ENCODE measurements at places on chromosomes 7 and 10.

DNA sequence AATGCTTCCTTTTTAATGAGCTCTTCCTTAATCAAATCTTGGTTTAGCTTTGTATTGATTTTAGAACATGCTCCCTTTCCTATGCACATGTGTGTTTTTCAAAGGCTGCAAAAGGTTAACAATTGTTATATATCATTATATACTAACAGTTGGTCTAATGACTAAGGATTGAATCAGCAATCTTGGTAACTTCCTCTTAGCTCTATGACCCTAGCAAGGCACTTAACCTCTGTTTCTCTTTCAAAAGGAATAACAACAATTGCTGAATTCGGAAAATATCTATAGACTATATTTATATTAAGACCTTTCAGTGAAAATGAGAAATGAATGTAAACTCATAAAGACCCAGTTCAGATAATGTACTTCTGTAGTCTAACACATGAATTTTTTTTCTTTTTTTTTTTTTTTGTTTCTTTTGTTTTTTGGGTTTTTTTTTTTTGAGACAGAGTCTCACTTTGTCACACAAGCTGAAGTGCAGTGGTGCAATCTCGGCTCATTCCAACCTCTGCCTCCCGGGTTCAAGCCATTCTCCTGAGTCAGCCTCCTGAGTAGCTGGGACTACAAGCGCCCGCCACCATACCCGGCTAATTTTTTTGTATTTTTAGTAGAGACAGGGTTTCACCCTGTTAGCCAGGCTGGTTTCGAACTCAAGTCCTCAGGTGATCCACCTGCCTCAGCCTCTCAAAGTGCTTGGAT is 48.8 kb downstream of the HOXA1 start:
- DNase-seq = no peak

DNA sequence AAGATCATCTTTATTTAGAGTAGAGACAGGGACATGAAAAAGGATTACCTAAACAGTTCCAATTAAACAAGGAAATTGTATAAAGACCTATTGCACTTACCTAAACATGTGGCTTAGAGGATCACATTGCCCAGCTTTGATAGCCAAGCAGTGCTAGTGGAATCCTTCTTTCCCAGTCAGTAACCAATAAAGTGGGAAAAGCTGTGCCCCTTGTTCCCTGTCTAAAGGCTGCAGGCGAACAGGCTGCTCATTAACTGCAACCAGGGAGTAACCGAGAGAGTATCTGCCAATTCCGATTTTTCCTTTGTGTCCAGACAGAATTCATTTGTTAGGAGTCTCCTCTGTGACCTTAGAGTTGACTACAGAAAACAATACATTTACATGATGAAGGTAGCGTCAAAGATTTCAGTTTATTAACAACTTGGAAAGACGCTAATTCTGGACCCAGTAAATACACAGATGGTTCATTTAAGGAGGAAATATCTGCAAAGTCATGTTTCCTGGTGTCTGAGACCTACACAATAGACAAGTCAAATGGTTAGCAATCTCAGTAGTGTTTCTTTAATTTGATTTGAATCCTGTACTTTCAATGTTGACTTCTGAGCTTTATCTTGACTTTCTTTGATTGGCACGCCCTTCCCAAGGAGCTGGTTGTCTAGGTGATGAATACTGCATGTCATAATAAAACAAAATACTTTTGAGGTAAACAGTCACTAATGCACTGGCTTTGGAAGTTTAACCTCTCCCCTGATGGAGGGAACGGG is 57.3 kb upstream of the MET start:
- no peak for DNase-seq

- DNase-seq = no peak
Observed at GRCh38 chr7:134690016-134690415, 43.4 kb downstream of the BPGM start.

GRCh38 chr7:129210989-129211312 is 13.9 kb upstream of the AHCYL2 start:
- no peak for DNase-seq

- DNase-seq = no peak
Observed at GRCh38 chr7:131026297-131027000, 292.4 kb upstream of the KLF14 start.

GRCh38 chr7:19470031-19470430 is 238.8 kb downstream of the POLR1F start:
- DNase-seq = no peak

GRCh38 chr7:83289419-83289993 is 126.8 kb upstream of the PCLO start:
- no peak for DNase-seq

DNA sequence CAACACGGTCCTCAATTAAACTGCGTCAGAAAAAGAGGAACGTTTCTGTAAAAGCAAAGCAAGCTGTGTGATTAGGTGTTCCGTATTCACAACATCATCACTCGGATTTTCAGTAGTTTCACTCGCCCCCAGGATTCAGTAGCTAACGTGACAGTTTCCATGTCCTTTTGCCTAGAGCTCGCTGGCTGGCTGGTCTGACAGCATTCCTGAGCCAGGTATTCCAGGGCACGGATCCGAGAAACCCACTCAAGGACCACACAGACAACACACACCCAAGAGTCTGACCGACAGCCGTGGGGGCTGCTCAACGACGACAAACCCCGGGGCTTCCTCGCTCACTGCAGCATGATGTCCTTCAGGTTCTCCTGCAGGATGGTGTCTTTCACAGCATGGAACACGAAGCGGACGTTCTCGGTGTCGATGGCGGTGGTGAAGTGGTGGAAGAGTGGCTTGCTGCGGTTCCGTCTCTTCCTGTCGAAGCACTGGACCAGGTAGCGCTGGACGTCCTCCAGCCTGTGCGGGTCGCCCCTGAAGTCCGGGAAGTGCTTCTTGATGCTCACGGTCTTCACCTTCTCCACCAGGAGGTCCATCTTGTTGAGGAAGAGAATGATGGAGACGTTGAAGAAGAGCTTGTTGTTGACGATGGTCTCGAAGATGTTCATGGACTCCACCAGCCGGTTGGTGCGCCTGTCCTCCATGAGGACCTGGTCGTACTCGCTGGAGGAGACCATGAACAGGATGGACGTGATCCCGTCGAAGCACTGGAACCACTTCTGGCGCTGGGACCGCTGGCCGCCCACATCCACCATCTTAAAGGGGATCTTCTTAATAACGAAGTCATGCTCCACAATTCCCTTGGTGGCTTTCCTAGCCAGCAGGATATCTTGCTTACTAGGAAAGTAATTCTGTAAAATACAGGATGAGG is 43.1 kb downstream of the AMZ1 start:
- no peak for DNase-seq

DNA sequence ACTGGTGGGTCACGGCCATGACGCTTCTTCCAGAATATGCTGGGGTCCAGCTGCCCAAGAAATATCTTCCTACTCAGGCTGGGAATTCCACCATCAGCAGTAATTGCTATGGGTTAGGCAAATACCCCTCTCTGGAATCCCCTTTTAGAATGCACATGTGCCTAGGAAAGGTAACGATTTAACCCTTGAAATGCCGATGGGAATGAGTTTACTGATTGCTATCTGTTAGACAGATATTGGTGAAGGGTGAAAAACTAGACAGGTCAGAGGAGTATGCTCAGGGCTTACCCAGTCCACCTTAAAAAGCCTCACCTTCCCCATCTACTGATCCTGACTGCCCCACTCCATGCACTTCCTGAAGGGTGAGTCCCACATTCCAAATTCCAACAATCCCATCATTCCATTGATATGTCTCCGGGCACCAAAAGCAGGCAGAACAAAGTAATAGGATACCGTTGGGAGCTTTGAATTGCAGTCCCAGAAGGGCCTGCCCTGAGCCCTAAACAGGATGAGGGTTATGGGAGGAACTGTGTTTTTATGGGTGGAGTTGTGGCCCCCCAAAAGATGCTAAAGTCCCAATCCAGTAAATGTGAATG is 59.3 kb downstream of the DLG5 start:
- no peak for DNase-seq

DNA sequence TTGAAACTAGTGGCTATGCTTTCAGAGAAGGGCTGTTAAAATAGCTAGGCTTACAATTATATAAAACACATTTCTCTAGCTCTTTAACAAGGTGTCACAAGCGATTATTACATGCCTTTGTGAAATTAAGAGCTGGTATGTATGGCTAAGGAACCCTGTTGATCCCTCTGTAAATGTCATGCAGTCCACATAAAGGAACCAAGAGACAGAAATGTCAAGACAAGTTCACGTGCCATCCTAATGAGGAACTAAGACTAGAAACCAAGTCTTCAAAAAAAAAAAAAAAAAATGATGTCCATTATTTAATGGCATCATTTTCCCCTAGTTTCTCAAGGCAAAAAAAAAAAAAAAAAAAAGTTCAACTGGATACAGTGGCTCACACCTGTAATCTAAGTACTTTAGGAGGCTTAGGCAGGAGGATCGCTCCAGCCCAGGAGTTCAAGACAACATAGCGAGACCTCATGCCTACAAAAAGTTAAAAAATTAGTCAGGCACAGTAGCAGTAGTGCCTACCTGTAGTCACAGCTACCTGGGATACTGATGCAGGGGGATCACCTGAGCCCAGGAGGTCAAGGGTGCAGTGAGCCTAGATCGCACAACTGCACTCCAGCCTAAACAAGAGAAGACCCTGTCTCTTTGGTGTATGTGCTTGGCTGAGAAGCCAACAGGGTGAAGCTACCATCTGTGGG is 63.4 kb downstream of the SRPK2 start:
- no peak for DNase-seq

GRCh38 chr7:45082031-45082830 is 6.5 kb downstream of the NACAD start:
- peak; percentile 83 for DNase-seq

DNA sequence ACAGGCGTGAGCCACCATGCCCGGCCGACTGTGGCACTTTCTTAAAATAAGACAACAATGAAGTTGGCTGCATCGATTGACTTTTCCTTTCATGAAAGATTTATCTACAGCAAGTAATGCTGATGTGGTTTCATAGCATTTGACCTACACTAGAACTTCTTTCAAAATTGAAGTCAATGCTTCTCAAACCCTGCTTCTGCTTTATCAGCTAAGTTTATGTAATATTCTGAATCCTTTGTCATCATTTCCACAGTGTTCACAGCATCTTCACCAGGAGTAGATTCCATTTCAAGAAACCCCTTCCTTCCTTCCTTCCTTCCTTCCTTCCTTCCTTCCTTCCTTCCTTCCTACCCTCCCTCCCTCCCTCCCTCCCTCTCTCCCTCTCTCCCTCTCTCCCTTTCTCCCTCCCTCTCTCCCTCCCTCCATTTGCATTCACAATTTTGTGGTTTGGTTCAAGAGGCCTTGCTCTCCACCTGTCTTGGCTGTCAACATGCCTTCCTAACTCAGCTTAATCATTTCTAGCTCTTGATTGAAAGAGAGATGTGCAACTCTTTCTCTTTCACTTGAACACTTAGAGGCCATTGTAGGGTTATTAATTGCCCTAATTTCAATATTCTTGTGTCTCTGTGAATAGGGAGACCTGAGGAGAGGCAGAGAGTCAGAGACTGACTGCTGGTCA is 52.1 kb downstream of the HDAC9 start:
- no peak for DNase-seq

DNA sequence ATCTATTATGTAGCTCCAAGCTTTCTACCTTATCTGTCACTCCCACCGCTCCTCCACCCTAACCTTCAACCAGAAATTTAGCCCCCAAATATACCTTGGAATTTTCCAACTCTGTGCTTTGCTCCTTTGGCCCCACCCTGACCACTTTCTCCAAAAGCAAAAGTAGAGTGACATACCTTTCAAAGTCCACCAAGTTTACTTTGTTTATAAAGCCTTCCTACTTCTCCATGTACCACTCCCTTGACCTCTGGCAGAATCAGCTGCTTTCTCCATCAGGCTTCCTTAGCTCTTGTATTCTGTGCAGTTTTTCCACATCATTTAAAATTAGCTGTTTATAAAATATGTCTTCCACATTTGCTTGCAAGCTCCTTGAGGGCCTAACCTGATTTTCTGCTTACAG is 40.9 kb upstream of the RSBN1L start:
- DNase-seq = no peak

DNA sequence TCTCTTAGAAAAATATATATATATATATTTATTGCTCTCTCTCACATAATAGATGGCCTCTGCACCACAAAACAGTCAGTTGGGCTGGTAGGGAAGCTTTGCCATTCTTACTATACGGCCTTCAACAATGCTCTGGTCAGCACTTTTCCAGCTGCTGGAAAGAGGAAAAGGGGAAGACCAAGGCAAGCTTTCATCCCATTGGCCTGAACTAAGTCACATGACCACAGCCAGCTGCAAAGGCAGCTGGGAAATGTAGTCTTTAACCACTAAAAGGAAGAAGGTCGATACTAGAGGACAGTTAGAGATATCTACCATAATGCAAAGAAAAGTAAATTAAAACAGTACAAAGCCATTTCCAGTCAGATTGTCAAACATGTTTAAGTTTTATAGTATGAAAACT is 58.4 kb upstream of the MACROH2A2 start:
- no peak for DNase-seq

GRCh38 chr10:93999401-93999851 is 5.7 kb downstream of the PLCE1 start:
- DNase-seq = no peak

DNA sequence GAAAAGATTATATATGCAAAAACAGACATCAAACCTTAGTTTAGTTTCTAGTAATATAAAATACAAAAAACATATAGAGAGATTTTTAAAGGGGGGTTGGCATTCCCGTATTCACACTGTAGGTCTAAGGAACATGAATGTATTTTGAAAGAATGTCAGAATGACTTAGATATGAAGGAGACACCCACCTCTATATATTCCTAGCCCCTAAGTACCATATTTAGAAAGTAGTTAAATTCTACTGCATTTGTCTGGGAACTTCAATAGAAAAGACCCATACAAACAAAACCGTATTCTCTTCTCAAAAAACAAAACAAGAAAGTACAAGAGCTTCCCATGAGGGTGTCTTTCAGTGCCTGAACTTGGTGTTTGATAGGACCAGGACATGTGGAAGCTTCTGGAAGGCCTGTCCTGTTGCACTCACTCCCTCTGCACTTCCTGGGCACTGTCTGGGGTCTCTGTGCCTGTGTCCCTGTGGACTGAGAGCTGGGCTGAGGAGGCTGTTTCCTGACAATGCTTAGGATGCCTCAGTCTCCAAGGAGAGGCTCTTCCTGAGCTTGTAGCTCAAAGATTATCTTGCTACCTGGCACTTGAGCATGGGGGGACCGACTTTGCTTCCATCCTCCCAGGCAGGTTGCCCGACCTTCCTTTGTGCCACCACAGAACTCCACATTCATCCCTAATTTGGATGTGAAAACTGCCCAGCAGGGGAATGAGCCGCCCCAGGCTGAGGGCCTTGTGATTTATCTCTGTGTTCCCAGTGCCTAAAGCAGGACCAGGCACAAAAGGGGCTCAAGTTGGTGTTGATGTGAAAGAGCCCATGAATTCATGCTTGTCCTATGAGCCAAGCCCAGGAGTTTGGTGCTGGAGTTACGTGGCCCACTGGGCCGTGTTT is 44.4 kb upstream of the KLF6 start:
- DNase-seq = no peak

- no peak for DNase-seq
Observed at GRCh38 chr10:84820596-84820995, 492.2 kb downstream of the CCSER2 start.

GRCh38 chr7:134514663-134515062 is 12.7 kb upstream of the AKR1B10 start:
- no peak for DNase-seq

DNA sequence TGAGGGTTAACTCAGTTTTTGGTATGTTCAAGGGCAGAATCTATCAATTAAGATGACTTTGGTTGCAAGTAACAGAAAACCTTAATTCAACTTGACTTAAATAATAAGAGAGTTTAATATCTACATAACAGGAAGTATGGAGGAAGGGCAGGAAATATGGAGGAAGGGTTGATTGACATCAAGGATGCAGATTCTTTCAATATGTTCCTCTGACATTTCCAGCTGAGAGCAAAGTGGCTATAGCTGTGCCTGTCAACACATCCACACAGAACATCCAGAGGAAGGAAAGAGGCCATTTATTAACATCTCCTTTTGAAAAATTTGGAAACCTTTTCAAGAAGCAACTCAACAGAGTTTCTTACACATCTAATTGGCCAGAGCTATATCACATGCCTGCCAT is 19.4 kb upstream of the RALA start:
- no peak for DNase-seq

Measured in amygdala (tissue), 56 donors.